ENCODE measurements at places on chromosomes 5 and 9. TPM values are rescaled to one million over a fixed set of nuclear protein-coding genes. Genes with fewer than 3 reads are reported as not detected.

GRCh38 chr9:91655215-91655614, 231.6 kb upstream of the NFIL3 start:
- peak; percentile 27 for DNase-seq

GRCh38 chr5:81854915-81855314, 104.0 kb upstream of the SSBP2 start:
- DNase-seq, result no peak

Gene PTPN3
- 7.7 TPM for polyA plus RNA-seq

DNA sequence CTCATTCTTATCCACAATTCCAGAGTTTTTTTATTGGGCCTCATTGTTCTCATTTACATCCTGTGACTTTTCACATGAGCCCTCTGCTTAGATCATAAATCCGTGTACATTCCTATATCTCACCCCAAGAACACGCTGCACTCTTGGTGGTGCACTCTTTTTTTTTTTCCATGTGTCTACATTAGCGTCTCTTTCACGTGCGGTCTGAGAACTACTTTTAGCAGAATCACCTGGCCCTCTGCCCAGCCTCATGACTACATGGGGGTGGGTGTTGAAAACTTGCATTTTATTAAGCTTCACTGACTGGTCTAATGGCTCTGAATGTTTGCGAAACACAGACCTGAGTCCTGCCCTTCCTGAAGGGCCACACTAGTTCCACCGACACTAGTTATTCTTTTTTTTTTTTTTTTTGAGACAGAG, 18.6 kb downstream of the C9orf57 start:
- peak; percentile 83 for DNase-seq

Gene MYORG
- polyA plus RNA-seq, result 23.4 TPM

DNA sequence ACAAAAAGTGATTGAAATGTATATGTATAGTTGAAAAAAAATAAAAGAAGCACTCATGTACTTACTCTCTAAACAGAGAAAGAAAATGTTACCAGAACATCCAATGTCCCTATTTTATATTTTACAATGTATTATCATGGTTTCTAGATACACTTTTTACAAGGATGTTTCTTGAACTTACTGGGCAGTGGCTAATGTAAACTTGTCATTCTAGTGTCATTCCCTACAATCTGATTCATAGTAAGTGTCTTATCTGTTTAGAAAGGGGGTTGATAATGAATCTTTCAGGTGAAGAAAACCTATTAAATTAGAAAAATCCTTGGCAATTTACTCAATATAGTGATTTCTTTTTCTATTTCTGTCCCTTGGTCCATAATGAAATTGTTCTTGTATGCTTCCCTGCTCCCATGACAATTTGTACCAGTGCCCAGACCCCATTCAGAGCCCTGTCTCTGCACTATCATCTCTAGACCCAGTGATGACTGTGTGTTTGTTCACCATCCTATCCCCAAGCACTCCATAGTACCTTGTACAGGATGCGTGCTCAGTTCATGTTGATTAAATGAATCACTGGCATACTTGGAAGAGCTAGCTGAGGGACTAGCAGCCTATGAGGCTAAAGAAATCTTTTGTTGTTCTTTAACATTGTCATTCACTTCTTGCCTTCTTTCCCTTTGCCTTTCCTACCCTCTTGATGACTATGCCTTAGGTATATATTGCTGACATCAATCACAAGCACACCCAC, 101.2 kb downstream of the HMHB1 start:
- no peak for DNase-seq

DNA sequence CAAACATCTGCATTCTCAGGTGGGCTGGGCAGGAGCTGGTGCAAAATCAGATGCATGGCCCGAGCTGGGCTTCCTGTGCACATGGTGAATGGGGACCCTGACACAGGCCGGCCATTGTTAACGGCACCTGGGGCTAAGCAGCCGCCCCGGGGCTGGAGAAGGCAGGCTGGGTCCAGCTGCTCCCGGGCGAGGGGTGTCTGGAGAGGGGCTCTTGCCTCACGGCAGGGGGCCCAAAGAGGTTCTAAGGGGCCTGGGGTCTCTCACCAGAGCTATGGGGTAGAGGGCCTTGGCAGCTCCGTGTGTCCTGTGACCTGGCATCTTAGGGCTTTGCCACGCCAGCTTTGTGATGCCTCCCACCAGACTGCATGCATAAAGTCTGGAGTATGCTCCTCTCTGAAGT, 5.1 kb upstream of the QSOX2 start:
- no peak for DNase-seq

- DNase-seq, result peak; percentile 14
Measured at GRCh38 chr5:38323645-38324295, 65.4 kb downstream of the EGFLAM start.

DNA sequence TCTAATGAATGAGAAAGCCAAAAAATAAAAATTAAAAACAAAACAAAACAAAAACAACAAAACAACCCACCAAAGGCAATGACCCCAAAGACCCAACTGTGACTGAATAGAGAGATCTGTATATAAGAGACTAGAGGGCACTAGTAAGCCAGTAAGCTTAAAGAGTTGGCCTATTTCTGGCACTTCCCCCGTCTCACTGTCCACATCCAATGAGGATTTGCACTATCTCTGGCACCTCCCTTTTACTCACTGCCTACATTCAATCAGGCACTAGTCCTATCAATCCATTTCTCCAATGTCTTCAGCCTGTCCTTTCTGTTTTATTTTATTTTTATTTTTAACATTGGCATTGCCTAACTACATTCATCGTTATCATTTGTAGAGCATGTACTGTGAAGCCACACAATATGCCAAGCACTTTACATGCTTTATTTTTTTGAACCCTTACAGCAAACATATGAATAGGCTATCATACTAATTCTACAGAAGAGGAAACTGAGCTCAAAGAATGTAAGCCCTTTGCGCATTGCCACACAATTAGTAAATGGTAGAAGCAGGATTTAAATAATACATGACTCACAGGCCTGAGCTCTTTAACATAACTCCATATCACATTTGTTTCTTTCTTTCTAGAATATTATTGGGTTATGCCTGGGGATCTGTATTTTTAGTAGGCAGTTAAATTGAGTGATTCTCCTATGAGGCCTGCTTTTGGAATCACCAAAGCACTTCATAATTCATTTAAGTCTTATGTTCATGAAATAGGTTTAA, 70.0 kb downstream of the C6 start:
- DNase-seq, result no peak

Gene PLEKHG4B
- 6.7 TPM for polyA plus RNA-seq

GRCh38 chr5:10567121-10567591, 3.3 kb downstream of the ANKRD33B start:
- no peak for DNase-seq

Gene CENPK
- 15.3 TPM for polyA plus RNA-seq

Gene ENTR1
- polyA plus RNA-seq, result 33.5 TPM

Gene IL9
- not detected for polyA plus RNA-seq

- no peak for DNase-seq
Measured at GRCh38 chr5:160432196-160432595, 10.5 kb downstream of the PTTG1 start.

- no peak for DNase-seq
Measured at GRCh38 chr9:92870289-92870688, 7.5 kb downstream of the ZNF484 start.

DNA sequence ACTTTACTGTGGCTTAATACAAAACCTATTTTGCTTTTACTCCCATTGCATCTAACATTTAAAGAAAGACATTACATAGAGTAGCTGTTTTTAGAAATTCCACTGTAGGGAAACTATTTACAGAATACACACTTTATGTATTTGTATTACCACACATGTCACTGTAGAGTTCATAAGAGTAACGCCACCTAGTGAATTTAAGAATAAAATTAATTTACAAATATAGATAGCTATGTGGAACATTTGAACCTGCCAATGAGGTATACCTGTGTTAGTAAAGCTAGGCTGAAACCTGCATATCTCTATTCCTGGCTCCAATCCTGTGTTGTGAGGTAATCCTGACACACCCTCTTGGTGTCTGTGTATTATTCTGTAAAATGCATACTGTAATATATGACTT, 234.4 kb downstream of the MAST4 start:
- DNase-seq, result no peak

Gene NKD2
- 9.1 TPM for polyA plus RNA-seq

DNA sequence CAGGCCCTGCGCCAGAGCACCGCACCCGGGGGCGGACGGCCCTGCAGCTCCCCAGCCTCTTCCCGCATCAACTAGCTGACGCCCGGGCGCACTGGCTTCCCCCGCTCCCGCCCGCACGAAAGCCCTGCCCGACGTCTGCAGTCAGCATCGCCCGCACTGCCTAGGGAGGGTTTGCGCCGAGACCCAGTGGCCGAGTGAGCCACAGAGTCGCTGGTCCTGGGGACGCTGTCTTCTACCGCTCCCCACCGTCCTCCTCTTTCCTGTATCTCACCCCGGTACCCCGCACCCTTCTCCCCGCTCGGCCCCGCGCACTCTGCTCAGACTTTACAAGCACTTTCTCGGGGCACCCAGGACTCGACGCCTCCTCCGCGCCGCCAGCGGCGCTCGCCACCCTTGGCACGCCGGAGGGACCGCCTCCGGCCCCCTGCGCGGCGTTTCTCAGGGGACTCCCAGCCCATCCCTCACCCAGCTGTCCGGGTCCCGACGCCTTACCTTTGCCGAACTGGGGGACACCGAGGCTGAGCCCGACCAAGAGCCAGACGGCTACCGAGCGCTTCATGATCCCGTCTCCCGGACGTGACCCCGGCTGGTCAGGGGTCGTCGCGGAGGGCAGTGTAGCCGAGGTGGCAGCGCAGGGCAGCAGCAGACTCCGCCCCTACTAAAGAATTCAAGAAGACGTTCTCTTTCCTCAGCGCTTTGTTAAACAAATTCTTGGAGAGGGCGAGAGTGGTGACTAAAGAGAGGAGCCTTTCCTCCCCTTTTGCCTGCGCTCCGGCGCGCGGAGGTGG, 670 bp downstream of the EDIL3 start:
- DNase-seq, result peak; percentile 52

DNA sequence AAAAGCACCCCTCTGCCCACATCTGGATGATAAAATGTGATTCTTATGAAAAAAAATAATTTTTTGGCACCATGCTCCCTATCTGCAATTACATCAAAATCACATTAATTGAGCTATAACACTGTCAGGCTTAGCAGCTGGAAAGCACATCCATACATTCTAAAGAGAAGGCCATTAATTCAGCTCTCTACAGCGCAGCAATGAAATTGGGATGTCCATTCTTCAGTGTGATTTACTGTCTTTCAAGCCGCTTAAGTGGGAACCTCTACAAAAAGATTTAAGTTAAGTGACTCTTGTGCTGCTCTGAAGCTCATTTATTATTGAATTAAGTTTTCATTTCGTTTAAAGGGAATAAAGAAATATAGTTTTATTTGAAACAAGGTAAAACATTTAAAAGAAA, 171.3 kb downstream of the EBF1 start:
- DNase-seq, result no peak

GRCh38 chr9:134226221-134226930, 62.0 kb upstream of the RNU6ATAC start:
- peak; percentile 63 for DNase-seq

Gene INSL6
- polyA plus RNA-seq, result 0.41 TPM

DNA sequence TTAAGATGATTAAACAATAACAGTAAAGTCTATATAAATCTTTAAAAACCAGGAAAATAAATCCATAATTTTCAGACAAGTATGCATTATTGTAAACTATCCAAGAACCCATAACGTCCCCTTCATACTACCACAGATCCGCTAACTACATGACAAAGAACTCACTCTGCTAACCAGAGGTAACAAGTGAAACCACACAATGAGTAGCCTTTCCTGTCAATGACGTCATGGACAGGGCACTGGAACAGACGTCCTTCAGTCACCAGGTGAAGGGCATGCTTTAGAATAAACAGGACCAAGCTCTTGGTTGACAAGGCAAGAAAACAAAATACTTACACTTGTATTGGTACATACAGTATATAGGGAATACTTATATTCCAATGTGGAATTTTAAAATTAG, 45.2 kb downstream of the RNF130 start:
- peak; percentile 38 for DNase-seq

DNA sequence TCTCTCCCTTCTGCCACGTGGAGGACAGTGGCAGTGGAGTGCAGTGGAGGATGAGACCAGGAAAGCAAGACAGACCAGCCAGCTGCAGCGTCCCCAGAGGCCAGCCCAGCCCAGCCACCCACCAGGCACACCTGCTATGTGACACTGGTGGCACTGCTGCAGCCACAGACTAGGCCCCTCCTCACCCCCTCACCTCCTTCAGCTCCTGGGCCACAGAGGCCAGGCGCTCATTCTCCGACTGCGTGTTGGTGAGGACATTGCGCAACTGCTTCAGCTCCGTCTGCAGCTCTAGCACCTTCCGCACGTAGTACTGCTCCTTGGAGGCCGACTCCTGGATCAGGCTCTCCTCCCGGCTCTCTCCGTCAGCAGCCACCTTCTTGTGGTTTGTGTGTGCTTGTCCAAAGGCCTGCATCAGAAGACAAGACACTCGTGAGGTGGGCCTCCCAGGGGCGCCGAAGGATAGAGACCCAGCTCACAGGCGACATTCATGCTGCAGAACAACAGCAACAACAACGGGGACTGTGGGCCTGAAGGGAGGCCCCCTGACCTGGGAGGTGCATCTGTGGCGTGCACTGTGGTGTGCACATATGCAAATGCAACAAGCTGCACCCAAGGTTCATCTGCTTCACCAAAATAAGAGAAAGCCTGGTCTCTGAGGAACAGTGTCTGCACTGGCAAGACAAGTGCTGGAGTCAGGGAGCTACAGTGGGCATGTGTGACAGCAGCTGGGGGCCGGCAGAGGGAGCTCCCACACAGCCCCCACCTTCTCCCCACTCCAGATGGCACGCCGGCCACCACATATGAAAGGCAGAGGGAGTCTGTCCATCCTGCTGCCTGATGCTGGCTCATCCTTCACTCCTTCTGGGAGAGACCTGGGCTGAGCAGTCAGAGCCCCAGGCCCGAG, 35.5 kb downstream of the BICD2 start:
- no peak for DNase-seq

- no peak for DNase-seq
Measured at GRCh38 chr5:86617309-86617755, 409 bp upstream of the COX7C start.

Gene HRH2
- polyA plus RNA-seq, result 2.2 TPM

Gene RAPGEF1
- polyA plus RNA-seq, result 29.7 TPM

Gene MED10
- 75.5 TPM for polyA plus RNA-seq

DNA sequence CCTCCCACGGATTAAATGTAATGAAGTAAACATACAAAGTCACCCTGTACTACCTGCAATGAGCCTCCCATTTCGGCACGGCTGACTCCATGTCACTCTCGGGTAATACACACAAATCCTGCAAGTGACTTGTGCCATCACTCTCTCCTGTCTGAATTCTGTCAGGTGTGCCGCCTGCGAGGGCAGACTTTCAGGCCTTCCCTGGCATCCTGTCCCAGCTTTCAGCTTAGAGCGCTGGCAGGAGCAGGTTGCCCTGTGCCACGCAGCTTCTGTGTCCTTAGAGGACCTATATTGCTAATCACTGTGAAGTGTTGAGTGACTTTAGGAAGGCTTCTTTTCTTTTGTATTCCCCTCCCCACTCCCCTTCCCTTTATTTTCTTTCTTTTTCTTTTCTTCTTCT, 25.8 kb upstream of the S1PR3 start:
- DNase-seq, result no peak

GRCh38 chr9:120742951-120743416, 28.7 kb upstream of the MEGF9 start:
- DNase-seq, result peak; percentile 47

GRCh38 chr9:1207686-1208085, 157.5 kb downstream of the DMRT2 start:
- DNase-seq, result no peak

All from hepatocyte (in vitro differentiated cells).